ENCODE measurements at places on chromosomes 12 and 14.

DNA sequence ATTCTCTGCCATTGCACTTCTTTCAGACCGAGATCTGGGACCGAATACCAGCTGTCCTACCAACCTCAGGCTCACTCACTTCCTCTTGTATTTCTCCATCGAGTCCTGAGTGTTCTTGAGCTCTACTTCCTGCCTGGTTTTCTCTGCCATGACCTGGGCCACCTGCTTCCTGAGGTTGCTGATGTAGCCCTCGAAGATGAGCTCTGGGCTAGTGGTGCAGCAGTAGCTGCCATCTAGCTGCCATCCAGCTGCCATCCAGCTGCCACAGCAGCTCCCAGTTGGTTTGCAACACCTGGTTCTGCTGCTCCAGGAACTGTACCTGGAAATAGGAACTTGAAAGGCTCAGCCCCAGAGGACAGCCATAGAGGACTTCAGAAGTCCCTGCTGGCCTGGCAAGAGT lies 15.0 kb upstream of the KRT73 start:
- no peak for ATAC-seq

DNA sequence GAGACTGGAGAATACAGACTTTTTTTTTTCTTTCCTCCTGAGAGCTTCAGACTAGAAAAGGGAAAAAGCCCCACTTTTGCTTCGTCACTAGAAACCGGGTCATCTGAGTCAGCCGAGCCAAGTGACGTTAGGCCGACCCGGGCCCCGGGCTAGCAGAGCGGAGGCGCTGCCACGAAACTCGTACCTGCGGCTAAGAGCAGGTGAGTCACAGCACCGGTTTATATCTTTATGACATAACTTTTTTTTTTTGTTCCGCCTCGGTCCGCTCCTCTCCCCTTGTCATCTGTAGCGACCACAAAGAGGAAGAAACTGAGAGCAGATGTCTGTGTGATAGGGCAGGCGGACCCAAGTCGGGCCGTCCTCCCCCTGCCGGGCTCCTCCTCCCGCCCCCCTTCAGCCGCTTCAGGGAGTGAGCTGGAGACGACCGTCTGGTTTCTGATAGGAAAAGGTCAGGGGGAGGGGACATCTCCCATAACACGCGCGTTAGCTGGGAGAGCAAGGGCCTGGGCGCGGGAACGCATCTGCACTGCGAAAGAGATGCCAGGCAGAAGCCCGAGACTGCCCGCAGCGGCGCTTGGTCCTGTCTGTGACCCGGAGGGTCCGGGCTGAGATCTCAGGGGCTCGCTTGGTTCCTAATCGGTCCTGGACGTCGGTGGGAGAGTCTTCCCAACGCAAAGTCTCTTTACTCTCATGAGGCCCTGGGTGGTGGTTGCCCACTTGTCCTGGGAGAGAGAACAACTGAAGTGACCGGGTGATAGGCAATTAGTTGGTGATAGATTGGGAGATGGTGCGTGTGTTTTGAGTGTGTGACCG lies 586 bp downstream of the TTC6 start:
- ATAC-seq: peak; percentile 93

GRCh38 chr12:45626965-45627364 lies 102.5 kb upstream of the ARID2 start:
- no peak for ATAC-seq

DNA sequence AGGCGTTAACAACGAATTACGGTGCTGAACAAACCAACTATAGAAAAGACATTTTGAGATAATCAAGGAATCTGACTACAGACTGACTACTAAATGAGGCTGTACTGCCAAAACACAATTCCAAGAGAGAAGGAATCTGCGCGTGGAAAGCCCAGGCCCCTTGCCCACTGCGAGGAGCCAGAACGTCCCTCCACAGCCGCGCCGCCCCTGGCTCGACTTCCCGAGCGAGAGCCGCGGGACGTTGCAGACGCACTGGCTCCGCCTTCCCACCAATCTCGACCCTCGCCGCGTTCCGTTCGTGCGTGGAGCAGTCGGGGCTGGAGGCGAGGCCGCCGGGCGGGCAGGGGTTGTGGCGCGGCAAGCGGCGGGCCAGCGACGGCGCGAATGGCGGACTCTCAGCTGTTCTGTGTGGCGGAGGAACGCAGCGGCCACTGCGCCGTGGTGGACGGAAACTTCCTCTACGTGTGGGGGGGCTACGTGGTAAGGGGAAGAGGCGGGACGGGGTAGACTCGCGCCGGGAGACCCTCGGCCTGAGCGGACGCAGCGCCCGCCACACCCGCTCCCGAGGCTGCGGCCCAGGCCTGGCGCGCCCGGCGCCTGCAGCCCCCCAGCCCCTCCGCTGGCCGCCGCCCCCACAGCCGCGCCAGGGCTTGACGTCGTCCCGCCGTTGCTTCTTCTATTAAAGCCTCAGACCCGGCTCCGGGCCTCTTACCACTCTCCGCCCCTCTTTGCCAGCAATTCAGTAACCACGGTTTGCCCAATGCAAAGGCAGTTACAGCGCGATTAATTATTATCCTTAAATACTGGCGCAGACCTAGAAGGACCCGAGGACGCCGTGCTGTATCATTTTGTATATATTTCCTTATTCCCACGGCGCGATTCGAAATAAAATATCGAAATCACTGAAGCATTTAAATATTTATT lies at the start of gene KLHDC1:
TSS of gene KLHDC1 (plus strand) at position 310 of the 924 bp plus-strand sequence. CDS start at position 385, 75 bp downstream.
- ATAC-seq: peak; percentile 76

- peak; percentile 75 for ATAC-seq
These were observed 185.6 kb upstream of the C14orf180 start for GRCh38 chr14:104393898-104394381.

DNA sequence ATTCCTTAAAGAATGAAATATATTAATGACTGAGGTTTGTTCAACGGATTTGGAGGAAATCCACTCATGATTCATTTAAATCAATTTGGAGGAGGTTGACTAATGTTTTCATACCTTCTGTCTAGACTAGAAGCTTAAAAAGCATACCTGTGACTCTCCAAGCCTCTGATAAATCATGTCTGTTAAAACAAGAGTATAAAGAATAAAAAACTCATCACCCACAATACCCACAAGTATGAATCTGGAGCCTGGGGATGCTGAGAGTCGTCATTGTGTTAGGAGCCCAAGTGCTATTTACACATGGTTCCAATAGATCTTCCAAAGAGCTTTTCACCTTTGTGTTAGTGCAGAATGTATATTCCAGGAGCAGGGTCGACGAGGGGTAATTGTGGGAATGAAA lies 86.8 kb upstream of the ADAMTS20 start:
- no peak for ATAC-seq

- ATAC-seq: peak; percentile 46
These were observed 406 bp downstream of the TMEM263 start for GRCh38 chr12:106956048-106956578.

- no peak for ATAC-seq
These were observed 137.2 kb upstream of the NCOR2 start for GRCh38 chr12:124704619-124705018.

DNA sequence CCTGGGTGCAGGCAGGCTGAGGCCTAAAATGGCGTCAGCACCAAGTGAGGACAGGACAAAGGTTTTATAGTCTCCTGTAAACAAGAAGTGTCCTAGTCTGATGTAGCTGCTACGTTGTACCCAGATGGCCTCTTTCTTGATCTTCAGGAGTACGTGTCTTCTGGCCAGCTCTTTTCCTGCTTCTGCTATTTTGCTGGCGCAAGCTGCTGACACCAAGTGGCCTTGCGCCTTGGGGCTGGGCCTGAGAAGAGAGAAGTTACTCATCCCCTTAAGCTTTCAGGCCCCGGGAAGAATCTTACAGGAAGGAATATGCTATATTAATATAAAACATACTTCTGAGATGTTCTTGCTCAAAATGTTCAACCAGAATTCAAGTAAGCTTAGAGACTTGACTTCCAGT lies 605.2 kb downstream of the GALC start:
- ATAC-seq: no peak

DNA sequence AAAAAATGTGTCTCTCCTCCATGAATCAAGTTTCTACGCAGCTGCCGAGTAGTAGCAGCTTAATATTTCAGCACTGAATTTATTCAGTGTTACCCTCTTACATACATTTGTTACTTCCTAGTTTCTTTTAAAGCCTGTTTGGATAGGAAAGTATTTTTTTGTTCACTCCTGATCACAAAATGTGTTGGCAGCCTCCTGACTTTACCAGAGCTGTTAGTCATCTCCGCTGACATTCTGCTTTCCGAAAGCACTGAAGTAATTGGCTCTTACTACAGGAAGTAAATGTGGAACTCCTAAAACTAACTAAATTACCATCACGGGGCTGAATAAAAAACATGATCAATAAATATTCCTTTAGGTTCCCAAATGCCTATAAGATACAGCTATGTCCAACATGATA lies 225.5 kb downstream of the EPS8 start:
- peak; percentile 78 for ATAC-seq

DNA sequence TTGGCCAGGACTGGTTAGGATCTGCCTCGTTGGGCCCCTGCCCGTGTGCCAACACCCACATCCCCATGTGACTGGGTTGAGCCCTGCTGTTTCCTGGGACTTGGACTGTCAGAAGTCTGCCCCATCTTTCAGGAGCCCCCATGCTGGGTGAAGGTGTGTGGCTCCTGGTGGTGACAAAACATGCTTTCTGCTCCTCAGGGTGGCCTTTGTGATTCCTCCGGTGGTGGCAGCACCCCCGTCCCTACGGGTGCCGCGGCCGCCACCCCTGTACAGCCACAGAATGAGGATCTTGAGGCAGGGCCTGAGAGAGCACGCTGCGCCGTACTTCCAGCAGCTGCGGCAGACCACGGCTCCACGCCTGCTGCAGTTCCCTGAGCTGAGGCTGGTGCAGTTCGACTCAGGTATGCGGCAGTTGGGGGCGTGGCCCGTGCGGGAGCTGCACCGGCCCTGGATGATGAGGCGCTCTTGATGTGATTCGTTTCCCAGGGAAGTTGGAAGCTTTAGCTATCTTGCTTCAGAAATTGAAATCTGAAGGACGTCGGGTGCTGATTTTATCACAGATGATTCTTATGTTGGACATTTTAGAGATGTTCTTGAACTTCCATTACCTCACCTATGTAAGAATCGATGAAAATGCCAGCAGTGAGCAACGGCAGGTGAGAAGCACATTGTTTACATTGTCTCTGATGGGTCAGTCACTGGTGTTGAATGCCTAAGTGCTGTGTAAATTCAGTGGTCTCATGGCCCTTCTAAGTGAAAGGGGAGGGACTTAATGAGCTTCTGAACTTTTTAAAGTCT lies 80.0 kb downstream of the EP400 start:
- ATAC-seq: no peak

- ATAC-seq: no peak
These were observed 153.7 kb upstream of the PZP start for GRCh38 chr12:9361879-9362326.

DNA sequence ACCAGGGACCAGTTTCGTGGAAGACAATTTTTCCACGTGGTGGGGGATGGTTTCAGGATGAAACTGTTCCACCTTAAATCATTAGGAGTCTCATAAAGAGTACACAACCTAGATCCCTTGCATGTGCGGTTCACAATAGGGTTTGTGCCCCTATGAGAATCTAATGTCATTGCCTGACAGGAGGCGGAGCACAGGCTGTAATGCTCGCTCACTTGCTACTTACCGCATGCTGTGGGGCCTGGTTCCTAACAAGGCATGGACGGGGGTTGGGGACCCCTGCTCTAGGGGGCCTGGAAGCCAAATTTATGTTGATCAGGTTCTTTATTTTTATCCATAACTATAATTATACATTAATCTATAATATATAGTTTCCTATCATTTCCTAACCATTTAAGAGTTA lies 315.3 kb downstream of the MED13L start:
- ATAC-seq: no peak

DNA sequence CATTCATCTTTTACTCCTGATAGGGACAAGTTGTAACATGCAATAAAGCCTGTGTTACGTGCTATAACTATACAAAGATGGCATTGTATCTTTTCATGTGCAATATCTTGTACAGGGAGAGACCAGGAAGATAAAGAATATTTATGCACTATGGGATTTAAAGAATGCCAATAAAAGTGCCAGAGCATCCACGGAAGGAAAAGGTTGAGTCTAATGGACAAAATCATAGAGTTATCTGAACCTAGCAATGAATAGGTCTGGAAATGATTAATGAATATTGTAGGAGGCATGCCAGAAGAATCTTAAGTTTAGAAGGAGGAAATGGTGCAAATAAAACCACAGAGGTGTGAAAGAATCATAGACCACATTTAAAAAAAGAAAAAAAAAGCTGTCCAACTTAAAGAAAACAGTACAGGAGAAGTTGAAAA lies 263.9 kb downstream of the KCNC2 start:
- no peak for ATAC-seq

- no peak for ATAC-seq
These were observed 32.4 kb downstream of the PLEKHG7 start for GRCh38 chr12:92735131-92735721.

GRCh38 chr12:112977641-112978040 lies 678 bp upstream of the OAS2 start:
- no peak for ATAC-seq

GRCh38 chr12:75727577-75727976 lies 216.2 kb upstream of the KRR1 start:
- ATAC-seq: no peak

GRCh38 chr14:22485178-22485577 lies 103.8 kb downstream of the DAD1 start:
- ATAC-seq: no peak

GRCh38 chr14:23056145-23056955 lies 970 bp downstream of the CDH24 start:
- peak; percentile 73 for ATAC-seq

- no peak for ATAC-seq
These were observed 70.3 kb upstream of the NR2C1 start for GRCh38 chr12:95143621-95144205.
